ENCODE measurements at places on chromosomes 7 and 10. TPM values are rescaled to one million over a fixed set of nuclear protein-coding genes. Genes with fewer than 3 reads are reported as not detected.

DNA sequence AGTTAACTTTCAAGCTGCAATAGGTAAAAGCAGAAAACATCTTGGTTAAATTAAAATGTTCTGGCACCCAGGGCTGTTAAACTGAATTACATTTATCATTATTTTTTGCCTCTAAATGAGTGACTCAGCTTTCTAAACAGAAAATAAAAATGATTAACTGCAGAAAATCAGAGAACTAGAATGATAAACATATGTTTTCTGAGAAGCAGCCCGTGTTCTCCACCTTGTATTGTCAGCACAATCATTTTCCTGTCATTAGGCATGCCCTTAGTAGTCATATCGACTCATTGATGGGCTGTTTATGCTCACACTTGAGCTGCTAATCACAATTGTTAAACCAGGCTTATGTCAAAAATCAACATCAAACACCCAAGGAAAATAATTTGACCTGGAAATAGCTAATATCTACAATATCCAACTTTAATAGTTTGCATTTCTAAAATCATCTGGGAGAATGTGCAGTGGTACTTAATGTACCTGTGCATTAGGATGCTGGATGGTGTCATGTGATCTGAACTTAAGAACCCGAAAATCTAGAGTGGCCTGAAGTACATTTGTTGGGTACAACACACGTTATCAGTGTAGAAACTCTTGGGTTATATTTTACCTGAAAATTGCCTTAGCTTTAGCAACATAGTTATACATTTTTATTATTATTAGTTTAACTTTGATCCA is 2.3 kb downstream of the MDFIC start:
- ATAC-seq, result no peak

Gene BAMBI
- 6.0 TPM for total RNA-seq

- ATAC-seq, result no peak
These were observed 138.5 kb upstream of the AOAH start for GRCh38 chr7:36862771-36863261.

- ATAC-seq, result no peak
These were observed 77.5 kb upstream of the KCNMA1 start for GRCh38 chr10:77715088-77715487.

- ATAC-seq, result no peak
These were observed 400.1 kb downstream of the SORCS1 start for GRCh38 chr10:106764360-106764759.

DNA sequence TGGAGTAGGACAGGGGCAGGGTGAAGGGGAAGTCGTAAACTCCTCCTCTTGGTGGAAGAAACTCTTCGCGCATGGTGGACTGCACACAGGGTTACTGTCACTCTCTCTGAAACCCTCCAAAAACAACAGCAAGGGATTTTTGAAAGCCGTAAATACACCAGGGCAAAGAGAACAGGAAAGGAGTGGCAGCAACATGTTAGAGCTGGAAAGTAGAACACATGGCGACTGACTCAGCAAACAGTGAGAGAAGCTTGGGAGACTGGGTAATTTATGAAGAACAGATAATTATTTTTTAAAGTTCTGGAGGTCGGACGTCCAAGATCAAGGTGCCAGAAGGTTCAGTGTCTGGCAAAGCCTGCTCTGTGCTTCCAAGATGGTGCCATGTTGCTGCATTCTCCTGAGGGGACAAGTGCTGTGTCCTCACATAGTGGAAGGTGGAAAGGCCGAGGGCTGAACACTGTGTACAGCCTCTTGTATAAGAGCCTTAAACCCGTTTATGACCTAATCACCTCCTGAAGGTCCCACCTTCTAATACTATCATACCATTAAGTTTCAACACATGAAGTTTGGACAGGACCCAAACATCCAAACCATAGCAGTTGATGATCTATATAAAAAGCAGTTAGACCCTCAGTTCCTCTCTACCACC is 22.5 kb upstream of the C10orf53 start:
- ATAC-seq, result no peak

DNA sequence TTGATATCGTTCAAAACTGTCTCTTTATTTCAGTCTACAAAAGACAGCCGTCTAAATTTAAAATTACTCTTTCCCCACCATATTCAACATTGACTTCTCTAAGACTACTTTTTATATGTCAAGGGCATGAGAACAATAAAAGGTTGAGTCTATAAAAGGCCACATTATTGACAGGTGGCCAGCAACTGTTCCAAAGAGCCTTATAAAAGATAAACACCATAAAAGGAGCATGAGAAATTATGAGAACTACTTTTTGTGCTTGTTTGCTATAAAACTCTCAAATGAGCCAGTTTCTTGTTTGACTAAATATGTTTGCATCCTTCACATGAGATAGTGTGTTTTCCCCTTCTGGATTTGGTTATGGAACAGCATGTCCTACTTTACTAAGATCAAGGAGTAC is 189.2 kb downstream of the THSD7A start:
- ATAC-seq, result no peak

Gene VPS50
- total RNA-seq, result 26.6 TPM

Gene SLC13A1
- total RNA-seq, result not detected

DNA sequence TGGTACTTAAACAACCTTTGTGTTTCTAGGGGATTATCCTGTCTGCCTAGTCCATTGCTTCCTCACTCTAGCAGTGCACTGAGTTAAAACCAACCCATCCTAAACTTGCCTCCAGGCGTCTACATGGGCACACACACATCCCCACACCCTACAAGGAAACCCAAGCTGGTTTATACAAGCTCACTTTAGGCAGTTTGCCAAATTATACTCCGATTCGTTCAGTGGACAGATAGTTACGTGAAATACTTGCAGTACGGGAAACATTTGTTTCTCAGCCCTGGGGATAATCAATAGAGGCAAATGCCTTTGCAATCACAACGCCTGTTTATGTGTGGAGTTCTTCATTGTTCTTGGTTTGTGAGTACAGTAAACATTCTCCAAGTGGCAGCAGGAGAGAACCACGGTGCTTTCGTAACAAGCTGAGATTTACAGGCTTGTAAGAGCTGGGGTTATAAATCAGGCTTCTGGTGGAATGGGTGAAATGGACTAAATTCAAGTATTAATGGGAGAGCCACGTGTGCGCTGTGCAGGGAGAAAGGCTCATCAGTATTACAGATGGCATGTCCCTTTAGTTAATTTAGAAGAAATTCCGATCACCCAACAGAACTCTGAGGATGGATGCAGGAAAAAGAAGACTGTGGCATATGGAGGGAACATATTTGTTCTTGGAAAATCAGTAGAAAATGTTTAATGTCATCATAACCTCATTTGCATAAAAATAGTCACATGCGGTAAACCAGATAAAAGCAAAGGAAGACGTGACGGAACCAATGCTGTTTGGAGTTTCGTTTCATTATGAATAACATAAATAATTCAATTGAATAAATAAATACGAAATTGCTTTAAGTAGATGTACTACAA is 217.1 kb downstream of the GALNT17 start:
- ATAC-seq, result peak; percentile 40

Gene OPALIN
- not detected for total RNA-seq

DNA sequence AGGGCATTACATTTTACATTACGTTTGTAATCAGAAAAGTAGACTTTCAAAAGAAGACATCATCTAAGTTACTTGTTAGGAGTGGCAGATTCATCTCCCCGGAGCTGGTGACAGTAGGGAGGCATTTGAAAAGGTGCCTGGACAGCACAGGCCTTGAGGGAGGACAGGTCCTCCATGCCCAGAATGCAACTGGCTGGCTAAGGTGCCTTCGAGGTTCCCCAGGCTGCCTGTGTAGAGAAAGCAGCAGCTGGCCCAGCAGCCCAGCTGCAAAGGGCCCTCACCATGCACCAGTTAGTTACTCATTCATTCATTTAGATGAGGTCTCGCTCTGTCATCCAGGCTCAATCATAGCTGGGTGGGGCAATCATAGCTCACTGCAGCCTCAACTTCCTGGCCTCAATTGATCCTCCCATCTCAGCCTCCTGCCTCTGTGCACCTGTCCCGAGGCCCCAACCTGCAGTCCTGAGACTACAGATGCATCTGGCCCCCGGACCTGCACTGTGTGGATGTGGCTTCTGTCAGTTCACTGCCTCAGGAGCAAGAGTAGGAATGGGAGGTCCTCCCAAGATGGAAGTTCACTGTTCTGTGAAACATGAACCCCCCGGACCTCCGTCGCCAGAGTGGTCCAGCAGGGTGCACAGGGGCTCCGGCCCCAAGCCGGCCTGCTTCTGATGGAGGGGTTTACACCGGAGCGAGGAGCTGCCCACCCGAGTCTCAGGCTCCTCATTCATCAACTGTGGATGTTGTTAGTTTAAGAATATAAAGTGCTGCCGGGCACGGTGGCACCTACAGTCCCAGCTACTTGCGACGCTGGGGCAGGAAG is 36.6 kb downstream of the PRKAG2 start:
- ATAC-seq, result no peak

Gene FAM25C
- not detected for total RNA-seq

DNA sequence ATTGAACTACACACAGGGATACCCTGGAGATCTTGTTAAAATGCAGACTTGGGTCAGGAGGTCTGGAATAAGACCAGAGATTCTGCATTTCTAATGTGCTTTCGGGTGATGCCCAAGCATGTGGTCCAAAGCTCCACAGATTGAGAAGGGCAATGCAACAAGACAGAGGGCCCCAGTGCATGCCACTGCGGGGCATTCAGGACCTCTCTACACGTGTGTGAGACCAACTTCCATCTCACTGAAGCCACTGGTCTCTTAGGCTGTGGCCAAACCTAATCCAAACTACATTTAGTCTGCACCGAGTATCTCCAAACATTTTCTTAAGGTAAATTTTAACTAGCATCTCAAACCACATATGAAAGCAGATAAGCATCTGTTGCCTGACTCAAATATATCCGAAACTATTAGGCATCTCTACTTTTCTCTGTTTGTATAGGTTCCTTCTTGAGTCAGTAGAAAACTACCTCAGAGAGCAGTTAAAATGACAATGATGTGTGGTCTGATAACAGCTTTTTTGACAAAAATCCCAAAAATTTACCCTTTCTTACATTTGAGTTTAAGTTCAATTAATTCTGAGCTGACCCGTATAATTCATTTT is 107.5 kb downstream of the ELMO1 start:
- ATAC-seq, result no peak

DNA sequence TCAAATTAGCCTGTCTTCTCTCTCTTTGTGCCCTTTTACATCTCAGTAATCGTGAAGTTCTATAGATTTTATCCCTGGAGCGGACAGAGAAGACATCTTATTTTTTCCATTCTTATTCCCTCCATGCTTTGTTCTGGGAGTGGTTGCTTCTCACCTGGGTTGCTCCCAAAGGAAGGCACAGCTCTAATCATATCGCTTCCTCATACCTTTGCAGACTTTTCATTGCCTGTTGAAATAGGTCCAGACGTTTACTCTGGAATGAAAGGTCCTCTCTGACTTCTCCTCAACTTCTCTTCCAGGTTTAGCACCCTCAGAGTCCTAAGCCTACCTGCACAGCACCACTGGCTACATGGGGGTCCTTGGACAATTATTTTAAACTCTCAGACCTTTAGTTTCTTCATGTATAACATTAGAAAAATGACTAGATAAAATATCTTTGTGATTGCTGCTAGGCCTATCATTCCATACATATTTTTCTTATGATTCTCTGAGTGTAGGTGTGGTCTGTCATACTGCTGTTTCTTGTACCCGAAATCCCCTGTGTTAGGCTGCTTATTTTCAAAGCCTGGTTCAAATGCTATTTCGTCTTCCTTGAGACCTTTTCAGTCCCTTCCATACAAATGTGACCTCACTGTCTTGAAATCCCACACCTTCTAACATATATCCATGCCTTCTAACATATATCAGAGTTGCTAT is 418.1 kb downstream of the GFRA1 start:
- no peak for ATAC-seq

DNA sequence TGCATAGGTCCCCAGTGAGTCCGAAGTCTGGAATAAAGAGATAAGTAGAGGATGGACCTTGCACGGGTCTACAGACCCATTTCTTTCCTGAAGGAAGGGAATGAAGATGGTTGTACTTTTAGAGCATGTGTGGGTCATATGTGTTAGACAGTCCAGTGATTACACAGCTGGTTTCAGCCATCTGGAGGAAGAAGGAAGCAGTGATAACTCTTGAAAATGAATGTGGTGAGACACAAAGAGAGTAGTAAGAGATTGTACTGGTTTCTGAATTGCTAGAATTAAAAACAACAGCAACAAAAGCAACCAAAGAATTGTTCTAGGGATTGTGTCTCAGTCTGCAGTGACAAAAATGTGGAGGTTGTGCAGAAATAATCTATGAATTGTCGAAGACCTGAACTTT is 258.9 kb downstream of the SUGCT start:
- no peak for ATAC-seq

Gene TRIM50
- total RNA-seq, result 0.42 TPM

DNA sequence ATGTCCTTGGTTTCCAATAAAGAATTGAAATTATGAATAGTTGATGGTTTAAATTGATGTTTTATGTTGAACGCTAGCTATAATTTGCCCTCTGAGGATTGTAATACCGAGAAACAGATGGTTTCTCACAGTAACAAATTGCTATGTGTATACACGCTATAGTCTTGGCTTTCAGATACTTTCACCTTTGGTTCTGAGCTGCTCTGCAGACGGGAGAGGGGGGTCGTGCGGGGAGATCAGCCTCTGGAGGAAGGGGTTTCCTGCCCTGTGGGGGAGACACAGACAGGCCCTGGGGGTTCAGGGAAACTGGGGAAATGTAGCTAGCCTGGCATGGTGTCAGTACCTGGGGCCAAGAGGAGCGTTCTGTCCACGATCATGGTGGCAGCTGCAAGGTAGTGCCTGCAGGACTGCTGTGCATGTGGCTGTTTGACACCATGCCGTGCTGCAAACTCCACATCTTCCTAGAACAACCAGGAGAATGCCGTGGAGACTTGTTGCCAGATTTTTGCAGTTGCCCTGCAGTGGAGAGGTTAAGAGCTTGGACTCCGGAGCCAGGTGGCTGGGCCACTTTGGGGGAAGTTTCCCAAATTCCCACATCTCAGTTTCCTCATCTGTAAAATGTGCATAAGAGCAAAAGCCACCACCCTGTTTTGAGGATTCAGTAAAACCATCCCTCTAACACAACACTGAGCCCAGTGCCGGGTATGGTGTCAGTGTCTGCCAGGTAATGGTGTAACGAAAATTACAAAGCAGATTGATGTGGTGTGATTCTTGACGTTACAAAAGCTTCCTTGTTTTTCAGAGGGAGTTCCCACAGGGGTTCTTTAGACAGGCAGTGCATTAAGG is 167.9 kb downstream of the CUX1 start:
- ATAC-seq, result no peak

All from gastroesophageal sphincter (tissue), 4 donors.